ENCODE measurements at places on chromosomes 2 and 18. TPM values are rescaled to one million over a fixed set of nuclear protein-coding genes. Genes with fewer than 3 reads are reported as not detected.

The CCDC178 gene
- not detected for total RNA-seq

The CLEC4F gene
- total RNA-seq, result not detected

GRCh38 chr2:80126596-80127189 is 177.9 kb downstream of the LRRTM1 start:
- no peak for DNase-seq

GRCh38 chr2:240575101-240575965 is 7.0 kb downstream of the RNPEPL1 start:
- no peak for DNase-seq

GRCh38 chr2:197813093-197813787 is 8.8 kb downstream of the PLCL1 start:
- no peak for DNase-seq

DNA sequence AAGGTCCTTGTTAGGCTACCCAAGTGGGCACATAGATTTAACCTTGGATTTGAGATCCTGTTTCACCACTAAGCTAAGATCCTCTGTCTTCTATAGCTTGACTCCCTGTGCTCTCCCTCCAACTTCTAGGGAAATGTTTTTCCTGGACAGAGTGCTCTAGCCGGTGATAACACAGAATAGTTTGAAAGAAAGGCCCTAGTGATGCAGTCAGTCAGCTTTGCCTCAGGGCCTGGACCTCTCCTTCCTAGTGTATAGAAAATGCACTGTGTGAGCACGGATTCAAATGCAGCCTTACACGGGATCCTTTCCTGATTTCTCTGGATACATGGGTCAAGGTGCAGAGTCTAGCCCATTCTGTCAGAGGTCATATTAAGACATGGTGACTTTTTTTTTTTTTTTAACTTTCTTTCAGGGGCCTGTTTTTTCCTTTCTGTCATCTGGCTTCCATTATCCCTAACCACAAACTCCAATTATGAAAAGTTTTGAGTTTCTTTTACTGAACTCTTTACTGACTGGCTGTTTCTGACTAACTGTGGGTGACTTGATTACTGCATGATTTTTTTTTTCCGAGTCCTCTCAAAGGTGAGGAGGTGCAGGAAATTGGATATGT is 122.6 kb downstream of the LRP1B start:
- DNase-seq, result no peak

- no peak for DNase-seq
These were observed 948.7 kb downstream of the TSN start for GRCh38 chr2:122704109-122704563.

- no peak for DNase-seq
These were observed 73.4 kb downstream of the CDCA7 start for GRCh38 chr2:173427887-173428668.

Data from CD4-positive, CD25-positive, alpha-beta regulatory T cell (primary cell).